ENCODE measurements at places on chromosomes 4 and X.

DNA sequence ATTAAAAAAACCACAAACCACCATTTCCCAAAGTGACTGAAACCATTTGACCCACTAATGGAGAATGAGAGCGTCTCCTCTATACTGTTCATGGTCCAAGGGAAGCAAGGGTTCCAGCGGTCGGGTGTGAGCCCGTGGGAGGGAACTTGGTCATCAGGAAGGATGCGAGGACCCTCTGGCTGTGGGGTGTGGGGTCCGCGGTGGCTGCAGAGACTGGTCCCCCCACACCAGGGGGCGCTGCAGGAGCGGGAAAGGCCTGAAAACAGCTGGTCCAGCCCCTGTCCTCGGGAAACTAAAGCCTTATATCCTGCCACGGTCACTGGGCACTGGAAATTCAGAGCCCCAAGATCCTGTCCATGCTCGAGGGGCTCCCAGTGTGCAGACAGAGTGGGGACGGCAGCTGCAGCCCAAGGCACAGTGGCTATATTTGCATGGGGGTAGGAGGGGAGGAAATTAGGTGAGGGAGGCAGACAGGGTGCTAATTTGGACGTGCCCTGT, 4.3 kb downstream of the BLOC1S4 start:
- DNase-seq = peak; percentile 95

DNA sequence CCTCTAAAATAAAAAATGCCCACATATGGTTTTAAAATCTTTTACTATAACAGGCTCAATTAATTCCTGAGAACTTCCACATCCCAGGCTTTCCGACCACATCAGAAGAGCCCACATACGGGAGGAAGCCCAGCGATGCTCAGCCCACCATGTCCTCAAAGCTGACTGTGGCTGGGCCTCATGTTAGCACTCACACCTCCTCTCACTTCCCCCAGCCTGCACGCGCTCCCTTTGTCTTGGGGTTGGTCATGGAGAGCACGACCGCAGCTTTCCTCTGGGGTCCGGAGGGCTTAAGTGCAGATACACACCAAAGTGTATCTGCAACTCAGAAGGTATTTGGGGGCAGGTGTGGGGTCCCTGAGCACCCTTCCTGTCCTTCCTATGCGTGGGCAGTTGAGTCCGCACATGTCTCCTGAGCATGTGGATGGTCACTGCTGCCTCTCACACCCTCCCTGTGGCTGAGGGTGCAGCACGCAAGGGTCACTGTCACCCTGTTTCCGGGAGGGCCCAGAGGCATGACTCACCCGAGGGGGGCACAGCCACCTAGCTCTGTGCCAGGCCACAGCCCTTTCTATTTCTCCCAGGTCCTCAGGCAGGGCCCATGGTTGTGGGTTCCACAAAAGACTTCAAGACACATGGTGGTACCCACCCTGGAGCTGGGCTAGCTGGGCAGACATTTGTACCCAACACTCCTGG, 21.2 kb downstream of the WDR1 start:
- DNase-seq = no peak

GRCh38 chrX:141164406-141164805, 12.5 kb downstream of the LDOC1 start:
- no peak for DNase-seq

GRCh38 chr4:12555011-12555410, 929.1 kb downstream of the RAB28 start:
- DNase-seq = no peak

- peak; percentile 35 for DNase-seq
These were observed 133.3 kb upstream of the ZIC3 start for GRCh38 chrX:137432609-137433008.

All from iPS-NIHi11 (cell line).